ENCODE measurements at places on chromosomes 12 and 14.

GRCh38 chr14:71418532-71419245 lies 511.4 kb downstream of the PCNX1 start:
- no peak for DNase-seq

DNA sequence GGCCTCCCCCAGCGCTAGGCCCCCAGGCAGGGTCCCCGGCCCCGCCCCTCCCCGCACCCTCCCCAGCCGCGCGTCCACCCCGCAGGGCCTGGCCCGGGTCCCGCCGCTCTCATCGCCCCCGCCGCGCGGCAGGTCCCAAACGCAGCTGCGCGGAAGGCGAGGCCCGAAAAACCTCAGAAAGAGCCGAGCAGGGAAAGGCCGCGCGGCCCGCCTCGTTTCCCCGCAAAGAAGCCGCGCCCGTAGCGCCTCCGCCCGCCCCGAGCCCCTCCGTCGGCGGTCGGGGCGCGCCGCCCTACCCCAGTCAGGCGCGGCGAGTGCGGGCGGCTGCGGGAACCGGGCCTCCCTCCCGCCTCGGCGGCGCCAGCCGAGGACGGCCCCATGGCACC lies 324 bp downstream of the POLE start:
- no peak for DNase-seq

GRCh38 chr12:49588721-49589516 lies 16.5 kb downstream of the FAM186B start:
- no peak for DNase-seq

DNA sequence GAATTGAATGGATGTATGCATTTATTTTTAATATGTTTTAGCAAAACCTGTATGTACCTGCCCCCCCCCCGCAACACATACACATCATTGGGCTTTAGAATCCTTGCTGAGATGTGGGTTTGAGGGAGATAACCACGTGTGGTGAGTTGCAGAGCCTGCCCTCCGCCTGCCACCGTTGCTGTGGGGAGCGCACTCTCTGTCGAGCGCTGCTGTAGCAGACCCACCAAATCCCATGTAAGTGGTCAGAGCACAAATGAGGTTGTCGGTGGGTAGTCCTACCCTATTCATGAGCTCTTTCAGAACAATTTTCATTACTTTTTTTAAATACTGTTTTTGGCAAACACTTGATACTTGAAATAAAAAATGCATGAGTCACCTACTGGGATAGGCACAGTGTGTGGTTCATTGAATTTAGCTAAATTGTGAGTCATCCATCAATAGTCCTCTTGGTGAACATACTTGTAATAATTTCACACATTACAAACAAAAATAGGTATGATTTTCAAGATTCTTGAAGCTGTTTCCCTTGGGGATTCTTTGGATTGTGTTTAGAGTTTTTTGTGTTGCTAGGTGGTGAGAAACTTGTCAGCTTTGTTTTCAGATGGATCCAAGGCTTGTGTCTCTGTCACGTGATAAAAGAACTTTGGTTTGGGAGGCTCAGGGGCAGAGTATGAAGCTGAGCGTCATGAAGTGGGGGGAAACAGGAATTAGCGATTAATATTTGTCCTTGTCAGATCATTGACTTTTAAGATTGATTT lies 107.6 kb downstream of the PTCSC3 start:
- no peak for DNase-seq

- no peak for DNase-seq
Measured at GRCh38 chr14:25832585-25832984, 765.2 kb downstream of the NOVA1 start.

- peak; percentile 9 for DNase-seq
Measured at GRCh38 chr12:109927622-109928021, 27.5 kb downstream of the TCHP start.

GRCh38 chr12:64968989-64969819 lies 144.8 kb downstream of the TBC1D30 start:
- DNase-seq = no peak

DNA sequence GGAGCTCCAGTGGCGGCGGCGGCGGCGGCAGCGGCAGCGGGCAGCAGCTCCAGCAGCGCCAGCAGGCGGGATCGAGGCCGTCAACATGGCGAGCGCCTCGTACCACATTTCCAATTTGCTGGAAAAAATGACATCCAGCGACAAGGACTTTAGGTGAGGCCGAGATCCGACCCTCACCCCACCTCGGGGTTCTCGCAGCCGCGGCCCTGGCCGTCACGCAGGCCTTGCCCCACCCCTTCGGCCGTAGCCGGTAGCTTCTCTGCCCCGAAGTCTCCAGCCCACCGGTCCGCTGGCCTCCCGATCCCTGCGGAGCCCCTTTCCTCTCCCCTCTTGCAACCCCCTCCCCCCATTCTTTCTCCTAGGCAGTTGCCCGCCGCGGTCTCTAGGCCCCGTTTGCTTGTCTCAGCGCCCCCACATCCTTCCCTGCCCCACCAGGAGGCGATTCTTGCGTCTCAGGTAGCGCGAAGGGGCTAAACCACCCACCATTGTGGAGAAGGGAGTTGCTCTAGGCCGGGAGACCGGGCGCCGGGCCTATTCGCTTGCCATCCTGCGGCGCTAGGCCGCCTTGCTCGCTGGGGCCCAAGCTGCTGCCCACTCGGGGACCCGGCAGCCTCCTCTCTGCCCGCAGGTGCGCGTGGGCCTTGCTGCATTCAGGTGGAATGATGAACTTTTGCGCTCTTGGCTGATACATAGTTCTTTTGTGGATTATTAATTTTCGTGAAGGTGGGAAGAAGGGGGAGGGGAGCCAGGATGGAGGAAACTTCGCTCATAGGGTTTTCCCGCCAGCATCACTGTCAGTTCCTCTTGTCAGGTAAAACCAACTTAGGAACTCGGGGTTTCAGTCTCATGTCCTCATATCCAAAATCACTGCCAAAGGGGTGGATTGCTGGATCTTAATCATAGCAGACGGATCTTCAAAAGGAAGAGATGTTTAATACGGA lies 745 bp downstream of the CAND1 start:
- peak; percentile 14 for DNase-seq

- no peak for DNase-seq
Measured at GRCh38 chr12:65891219-65891618, 66.9 kb downstream of the HMGA2 start.

GRCh38 chr12:95258151-95258550 lies 40.5 kb downstream of the VEZT start:
- DNase-seq = no peak

DNA sequence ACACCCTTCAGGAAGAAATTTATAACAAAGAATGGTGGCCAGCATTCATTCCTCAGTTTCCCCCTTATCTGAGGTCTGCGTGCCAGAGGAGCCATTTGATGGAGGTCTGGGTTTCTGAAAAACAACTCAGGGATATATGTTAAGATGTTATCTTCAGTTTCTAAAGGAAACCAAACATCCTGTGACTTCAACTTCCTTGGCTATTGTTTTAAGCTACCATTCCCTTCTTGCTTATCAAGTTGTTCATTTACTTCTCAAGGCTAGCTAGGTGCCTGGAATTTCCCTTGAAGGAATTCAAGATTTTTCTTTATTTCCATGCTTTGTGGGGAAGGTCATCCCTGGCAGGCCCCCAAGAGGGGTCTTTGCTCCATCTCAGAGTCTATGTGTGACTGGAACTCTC lies 27.1 kb upstream of the OXA1L start:
- DNase-seq = no peak

DNA sequence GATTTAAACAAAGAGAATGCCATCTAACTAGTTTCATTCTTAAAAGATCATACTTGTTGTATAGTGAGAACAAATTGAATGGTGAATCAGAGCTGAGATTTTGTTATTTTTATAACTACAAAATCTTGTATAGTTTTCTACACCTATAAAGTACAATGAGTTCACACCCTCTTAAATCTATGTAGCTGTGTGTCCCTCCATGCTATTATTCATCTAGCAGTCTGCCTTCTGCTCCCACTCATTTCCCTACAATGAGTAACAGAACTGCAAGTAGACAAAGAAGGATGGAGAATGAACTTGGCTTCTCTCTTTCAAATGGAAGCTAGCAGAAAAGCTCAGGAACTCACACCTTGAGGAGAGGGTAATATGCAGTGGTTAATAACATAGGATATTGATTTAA lies 7.1 kb downstream of the IFNG-AS1 start:
- DNase-seq = no peak

DNA sequence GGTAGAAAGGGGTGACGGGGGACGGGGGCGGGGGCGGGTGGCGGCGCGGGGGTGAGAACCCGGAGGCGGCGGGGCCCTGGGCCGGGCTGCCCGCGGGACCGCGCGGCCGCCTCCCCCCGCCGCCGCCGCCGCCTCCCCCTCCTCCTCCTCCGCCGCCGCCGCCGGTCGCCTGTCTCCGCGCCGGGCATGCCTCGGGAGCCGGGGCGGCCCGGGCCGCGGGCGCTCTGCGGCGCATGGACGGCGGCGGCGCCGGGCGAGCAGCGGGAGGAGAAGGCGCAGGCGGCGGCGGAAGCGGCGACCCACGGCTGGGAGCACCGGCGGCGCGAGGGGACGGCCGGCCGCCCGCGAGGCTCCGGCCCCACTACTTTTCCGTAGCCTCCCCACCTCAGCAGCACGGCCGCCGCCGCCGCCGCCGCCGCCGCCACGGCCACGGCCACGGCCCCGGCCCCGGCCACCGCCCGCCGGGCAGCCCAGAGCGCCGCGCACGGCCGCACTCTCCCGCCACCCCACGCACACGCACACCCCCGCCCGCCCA lies at the start of gene NPAS3:
NPAS3 (plus strand) TSS at position 161 of the 535 bp plus-strand sequence.
- DNase-seq = no peak

GRCh38 chr12:47080725-47081502 lies 1.2 kb upstream of the AMIGO2 start:
- DNase-seq = peak; percentile 39

DNA sequence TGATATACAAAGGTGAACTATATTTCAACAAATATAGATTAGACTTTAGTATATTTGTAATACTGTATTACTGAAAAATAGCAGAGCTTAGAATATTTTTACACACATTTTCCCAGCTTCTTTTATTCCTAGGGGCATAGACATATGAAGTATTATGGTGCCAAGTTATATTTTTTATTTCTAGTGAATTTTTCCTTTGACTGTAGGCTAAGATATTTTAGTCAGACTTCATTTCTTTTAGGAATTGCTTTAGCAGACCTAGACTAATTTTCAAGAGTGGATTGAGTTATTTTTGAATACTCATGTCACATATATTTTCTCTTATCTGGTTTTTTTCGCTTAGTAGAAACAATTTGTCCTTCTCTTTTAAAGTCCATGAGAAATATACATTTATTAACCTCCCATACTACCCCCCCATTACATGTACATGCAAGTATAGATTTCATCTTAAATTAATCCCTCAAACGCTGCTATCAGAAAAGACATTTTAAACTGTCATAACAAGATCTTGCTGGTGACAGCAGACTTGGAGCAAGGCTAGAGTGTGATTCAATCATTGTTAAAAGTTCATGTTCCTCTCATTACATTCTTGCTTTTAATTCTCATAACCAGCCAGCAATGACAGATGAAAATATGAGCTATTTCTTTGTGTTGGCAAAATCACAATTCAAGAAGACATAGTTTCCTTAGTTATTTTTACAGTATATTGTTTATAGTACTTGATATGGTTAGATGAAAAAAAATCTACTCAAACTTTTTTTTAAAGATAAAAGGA lies 456.1 kb downstream of the AEBP2 start:
- DNase-seq = no peak

- no peak for DNase-seq
Measured at GRCh38 chr12:15038137-15038536, 65.3 kb downstream of the PDE6H start.

DNA sequence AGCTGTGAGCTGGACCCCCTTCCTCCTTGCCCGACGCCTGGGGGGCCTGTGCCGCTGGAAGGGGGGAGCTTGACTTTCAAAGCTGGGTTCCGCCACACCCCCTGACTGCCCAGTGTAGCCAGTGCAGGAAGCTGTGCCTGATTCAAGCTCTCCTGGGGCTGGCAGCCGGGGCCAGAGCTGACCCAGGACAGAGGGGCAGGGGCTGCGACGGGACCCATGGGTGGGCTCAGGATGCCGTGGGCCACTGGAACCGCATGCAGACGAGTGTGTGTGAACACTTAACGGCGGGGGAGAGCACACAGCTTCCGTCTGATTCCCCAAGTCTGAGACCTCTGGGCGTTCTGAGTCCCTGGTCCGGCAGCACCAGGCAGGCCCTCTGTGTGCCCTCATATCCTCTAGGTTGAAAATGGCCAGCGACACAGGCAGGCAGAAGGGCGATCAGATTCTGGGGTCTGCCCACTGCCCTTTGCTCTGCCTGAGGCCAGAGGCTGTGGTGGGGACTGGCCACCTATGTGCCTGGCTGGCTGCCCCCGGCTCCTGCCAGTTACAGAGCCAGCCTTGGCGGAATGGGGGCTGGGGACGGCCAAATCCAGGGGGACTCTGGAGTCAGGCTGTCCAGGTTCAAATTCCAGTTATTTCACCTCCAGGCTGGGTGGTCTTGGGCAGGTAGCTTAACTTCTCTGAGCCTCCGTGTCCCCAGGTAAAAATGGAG lies 54.0 kb downstream of the CYP46A1 start:
- no peak for DNase-seq

Data from stimulated activated CD8-positive, alpha-beta memory T cell treated with anti-CD3 and anti-CD28 coated beads, Interleukin-15, amount 100 ng/mL, for 48 hours (primary cell).